ENCODE measurements at places on chromosomes 5 and 9.

DNA sequence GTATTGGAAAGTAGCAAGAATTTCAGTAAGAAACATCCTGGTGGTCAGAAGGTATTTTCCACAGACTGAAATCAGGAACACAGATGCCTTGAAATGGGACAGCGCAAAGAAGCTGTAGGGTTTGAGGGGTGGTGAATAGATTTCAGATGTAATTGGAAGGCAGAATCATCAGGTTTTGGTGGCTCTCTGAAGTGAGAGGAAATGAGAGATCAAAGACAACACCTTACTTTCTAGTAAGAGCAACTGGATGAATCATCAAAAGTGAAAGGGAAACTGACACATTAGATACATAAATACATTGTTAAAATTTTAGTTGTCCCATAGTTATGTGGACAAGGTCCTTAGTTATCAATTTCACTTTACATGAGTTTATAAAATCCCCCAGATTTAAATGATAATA lies 188.2 kb upstream of the SLC27A6 start:
- DNase-seq, result no peak

DNA sequence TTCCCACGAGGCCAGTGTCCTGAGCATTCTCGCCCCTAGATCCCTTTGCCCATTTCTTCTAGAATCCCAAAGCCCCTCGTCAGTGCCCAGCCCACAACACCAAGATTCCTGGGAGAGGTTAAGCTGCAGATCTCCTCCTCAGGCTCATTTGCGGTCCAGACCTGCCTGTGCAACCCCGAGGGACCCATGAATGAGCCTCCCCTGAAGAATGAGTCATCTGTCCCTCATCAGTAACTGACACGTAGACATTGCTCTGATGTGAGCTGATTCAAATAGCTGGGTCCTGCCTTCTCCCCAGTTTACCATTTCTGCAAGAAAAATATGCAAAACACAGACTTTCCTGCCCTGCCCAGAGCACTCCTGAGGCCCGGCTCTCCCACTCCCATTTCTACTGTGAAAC lies 92.8 kb downstream of the ADCY2 start:
- no peak for DNase-seq

DNA sequence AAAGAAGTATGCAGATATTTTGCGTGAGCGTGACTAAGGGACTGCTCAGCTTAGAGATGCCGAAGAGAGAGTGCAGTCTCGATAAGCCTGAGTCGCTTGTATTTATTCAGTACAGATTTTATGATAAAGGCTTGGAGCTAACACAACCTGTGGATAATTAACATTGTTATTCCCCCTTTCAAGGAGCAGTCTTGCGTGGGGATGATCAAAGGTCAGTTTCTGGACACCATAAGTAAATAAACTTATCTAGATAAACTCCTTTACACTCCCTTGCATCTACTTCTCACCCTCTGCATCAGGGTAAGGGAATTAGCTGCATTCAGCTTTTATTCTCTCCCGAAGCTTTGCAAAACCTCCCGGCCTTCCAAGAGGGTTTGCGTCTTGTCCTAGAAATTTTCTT lies 357.8 kb upstream of the ST8SIA4 start:
- no peak for DNase-seq

DNA sequence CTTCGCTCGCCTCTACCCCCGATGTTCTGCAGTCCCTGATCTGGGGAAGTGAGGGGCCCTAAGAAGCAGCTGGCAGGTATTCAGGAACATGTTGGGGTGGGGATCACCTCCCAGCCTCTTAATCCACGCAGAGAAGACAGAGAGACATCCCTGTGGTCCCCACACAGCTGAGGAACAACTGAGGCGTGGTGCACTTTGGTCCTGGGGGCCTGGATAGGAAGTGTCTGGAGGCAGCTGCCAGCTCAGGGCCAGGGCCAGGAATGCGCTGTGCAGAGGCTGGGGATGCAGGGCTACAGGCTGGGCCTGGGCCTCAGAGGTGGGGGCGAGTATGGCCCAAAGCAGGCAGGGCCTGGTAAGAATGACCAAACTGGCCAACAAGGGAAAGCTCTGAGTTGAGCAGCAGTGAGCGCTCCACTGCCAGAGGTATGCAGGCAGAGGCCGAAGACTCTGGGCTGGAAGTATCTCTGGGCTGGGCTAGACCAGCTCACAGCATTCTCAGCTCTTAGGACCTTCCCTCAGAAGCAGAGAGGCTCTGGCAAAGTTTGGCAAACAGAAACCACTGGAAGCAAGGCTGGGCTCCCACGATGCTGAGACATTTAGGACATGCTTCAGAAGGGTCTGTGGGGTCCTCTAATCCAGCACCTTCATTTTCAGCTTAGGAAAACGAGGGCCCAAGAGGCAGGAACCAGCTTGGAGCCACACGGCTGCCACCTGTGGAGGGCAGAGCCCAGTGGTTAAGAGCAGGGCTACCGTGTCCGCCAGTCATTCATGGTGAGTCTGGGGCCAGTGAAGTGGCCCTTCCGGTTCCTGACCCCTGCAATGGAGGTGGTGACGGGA lies 174.4 kb downstream of the GAPVD1 start:
- DNase-seq, result no peak

DNA sequence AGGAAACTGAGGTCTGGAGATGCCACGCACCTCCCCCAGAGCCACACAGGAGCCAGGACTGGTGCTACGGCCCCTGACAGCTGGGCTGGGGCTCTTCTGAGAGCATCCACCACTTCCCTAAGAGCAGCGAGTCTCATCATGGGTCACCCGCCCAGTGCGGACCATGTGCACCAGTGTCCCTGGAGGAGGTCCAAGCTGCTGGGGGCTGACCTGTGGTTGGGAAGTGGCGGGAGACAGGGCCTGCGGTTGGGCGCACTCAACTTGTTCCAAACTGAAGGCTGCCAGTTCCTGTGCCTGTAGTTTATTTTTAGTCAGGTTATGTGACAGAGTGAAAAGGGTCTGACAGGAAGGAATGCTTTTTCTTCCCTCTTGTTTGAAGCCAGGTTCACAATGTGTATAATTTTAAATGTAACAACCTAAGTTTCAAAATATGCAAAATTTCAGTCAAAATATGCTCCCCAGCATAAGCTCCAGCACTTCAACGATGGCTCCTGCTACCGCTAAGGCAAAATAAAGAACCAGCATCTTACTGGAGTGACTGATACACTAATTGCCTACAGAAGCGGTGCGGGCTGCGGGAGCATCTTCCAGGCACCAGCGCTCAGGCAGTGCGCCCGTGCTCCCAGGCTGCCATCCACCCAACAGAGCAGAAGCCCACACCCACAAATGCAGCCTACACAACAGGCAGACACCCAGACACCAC lies 14.8 kb downstream of the BARHL1 start:
- DNase-seq, result no peak

DNA sequence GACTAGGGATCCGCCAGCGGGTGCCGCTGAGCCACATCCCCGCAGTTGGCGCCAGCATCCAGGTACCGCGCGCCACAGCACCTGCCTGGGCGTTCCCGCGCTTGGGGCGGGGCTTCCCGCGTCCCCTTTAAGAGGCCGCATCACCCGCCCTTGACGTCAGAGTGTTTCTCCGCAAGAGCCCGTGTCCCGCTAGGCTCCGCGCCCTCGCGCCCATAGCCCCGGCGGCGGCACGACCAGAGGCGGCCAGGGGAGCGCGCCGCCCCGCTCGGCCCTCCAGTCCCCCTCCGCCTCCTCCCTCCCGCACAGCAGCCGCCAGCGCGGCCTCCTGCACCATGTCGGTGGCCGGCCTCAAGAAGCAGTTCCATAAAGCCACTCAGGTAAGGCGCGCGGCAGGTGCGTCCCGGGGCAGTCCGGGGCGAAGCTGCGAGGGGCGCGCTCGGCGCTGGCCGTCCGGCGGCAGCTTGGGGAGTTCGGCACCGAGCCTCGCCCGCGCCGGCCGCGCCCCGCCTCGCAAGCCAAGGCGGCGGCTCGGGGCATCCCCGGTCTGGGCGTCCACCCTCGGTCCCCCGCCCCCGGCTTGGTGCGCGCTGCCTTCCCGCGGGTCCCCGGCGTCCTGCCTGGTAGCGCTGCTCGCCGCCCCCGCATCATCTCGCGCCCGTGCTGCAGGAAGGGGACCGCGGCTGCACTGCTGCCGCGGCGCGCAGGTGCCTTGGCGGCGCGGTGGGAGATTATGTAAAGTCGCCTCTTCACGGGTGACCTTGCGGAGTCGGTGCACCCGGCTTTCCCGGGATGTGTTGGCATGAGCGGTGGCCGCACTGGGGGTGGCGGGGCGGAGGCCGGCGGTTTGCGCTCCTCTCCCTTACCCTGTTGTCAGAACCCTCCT lies at the start of gene SH3GL2:
TSS of gene SH3GL2 (plus strand) at position 156 of the 883 bp plus-strand sequence.
- DNase-seq, result peak; percentile 15

GRCh38 chr5:142872795-142873194 lies 102.6 kb downstream of the ARHGAP26 start:
- no peak for DNase-seq

GRCh38 chr9:135100241-135100681 lies 12.8 kb downstream of the OLFM1 start:
- DNase-seq, result no peak

GRCh38 chr9:22005702-22006606 lies 3.2 kb downstream of the CDKN2B start:
- DNase-seq, result no peak

GRCh38 chr9:136847826-136848392 lies 1.3 kb upstream of the PHPT1 start:
- DNase-seq, result peak; percentile 89

All from activated CD4-positive, alpha-beta memory T cell treated with anti-CD3 and anti-CD28 coated beads for 36 hours (primary cell).